ENCODE measurements at places on chromosomes 16 and 17.

- no peak for DNase-seq
Observed at GRCh38 chr17:77572851-77573250, 385.7 kb upstream of the TNRC6C start.

GRCh38 chr17:45162025-45162687, 481 bp downstream of the HEXIM2 start:
- no peak for DNase-seq

- no peak for DNase-seq
Observed at GRCh38 chr16:51550800-51551347, 399.8 kb upstream of the SALL1 start.

DNA sequence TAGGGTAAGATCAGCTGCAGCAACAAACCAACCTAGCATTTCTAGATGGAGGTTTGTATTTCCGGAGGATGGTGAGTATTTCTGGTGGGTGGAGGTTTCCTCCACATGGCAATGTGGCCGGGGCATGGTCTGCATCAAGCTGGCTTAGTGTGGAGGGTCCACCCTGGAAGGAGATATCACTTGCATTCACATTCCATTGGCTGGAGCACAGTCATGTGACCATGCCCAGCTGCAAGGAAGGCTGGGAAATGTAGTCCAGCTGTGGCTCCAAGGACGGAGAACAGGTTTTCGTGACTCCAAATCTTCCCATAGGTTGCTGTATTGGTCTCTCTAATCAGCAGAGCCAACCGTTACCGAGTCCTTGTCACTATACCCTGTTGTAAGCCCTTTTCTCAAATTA, 68.7 kb downstream of the RAI1 start:
- peak; percentile 88 for DNase-seq

DNA sequence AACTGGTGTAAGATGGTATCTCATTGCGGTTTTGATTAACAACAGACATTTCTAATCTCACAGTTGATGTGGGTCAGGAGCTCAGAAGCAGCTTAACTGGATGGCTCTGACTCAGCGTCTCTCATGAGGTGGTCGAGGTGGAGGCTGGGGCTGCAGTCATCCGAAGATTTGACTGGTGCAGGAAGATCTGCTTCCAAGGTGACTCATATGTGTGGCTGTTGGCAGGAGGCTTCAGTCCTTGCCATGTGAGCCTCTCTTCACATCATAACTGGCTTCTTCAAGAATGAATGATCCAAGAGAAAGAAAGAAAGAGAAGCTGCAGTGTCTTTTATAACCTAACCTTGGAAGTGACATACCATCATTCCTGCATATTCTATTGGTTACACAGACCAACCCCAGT, 376.1 kb downstream of the SEC14L1 start:
- DNase-seq: no peak

DNA sequence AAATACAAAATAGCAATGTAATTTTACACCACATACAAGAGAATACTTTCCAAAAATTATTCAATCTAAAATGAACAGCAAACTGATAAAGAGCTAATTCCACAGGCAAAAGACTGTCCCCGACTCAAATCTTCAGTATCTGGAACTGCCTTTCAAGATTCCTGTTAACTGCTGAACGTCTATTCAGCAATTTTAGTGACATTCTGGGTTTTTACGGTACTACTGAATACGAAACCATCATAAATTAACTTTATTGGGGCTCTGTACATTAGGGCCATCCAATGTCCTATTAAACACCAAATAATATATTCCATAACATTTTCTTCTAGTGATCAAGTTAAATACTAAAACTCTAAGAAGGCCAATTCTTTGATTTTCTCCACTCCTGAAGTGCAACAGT, 1.6 kb downstream of the FBXL20 start:
- DNase-seq: no peak

- DNase-seq: no peak
Observed at GRCh38 chr16:35187665-35188225, 1728.3 kb downstream of the TP53TG3F start.

Measured in cerebellar cortex (tissue), 1 donor.